ENCODE measurements at places on chromosomes 2 and 18. TPM values are rescaled to one million over a fixed set of nuclear protein-coding genes. Genes with fewer than 3 reads are reported as not detected.

COL4A4 gene
- total RNA-seq, result 45.2 TPM

ACTG2 gene
- not detected for total RNA-seq

PCGF1 gene
- total RNA-seq, result 8.6 TPM

HS6ST1 gene
- 53.1 TPM for total RNA-seq

CAPN14 gene
- total RNA-seq, result 1.1 TPM

TSPYL6 gene
- total RNA-seq, result not detected

LOXHD1 gene
- not detected for total RNA-seq

CREG2 gene
- 0.36 TPM for total RNA-seq

TLX2 gene
- total RNA-seq, result not detected

FOXI3 gene
- total RNA-seq, result not detected

UXS1 gene
- 43.3 TPM for total RNA-seq

PUM2 gene
- total RNA-seq, result 17.0 TPM

CYTIP gene
- total RNA-seq, result not detected

CFAP65 gene
- total RNA-seq, result not detected

PIEZO2 gene
- 25.8 TPM for total RNA-seq

TRIM43 gene
- total RNA-seq, result not detected

APOB gene
- total RNA-seq, result under 0.01 TPM

TPO gene
- total RNA-seq, result not detected

GALNT5 gene
- 4.2 TPM for total RNA-seq

ATP6V1B1 gene
- total RNA-seq, result 1.1 TPM

TRAF3IP1 gene
- total RNA-seq, result 15.2 TPM

EHD3 gene
- 15.9 TPM for total RNA-seq

PTPRN gene
- total RNA-seq, result 1.9 TPM

CCL20 gene
- 0.65 TPM for total RNA-seq

DNAJC5G gene
- not detected for total RNA-seq

KCNIP3 gene
- 4.4 TPM for total RNA-seq

MRPS9 gene
- total RNA-seq, result 13.9 TPM

INPP5D gene
- 0.18 TPM for total RNA-seq

CPLX4 gene
- not detected for total RNA-seq

EPHA4 gene
- total RNA-seq, result 0.72 TPM

CACNB4 gene
- 0.54 TPM for total RNA-seq

REEP1 gene
- not detected for total RNA-seq

Data from cardiac atrium fibroblast (primary cell).